Coronary artery (tissue), 2 donors: ENCODE measurements at places on chromosomes 3 and 15.

GRCh38 chr3:61237858-61238257 lies 13.4 kb downstream of the FHIT start:
- DNase-seq = no peak

DNA sequence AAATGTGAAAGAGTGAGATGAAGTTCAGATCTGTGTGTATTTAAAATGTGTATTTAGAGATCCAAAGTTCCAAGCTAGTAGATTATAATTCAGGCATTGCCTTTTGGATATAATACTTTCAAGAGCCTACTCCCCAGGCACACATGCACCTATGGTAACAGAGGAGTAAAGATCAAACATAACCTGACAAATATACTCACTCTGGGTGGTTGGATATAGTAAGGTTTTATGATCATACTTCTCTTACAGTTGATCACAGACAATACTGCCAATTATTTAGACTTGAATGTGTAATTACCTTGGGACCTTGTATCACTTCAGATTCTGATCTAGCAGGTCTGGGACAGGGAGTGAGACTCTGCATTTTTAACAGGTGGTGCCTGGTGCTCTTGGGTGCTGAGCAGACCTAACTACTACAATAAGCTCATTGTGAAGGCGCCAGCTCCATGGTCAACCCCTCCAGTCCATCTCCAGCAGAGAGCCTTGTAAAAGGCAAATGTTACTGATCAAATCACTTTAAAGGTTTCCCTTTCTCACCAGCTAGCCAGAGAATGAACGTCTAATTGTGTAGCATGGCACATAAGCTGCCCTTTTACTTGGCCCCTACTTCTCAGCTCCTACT lies 55.5 kb downstream of the NBEAL2 start:
- no peak for DNase-seq

DNA sequence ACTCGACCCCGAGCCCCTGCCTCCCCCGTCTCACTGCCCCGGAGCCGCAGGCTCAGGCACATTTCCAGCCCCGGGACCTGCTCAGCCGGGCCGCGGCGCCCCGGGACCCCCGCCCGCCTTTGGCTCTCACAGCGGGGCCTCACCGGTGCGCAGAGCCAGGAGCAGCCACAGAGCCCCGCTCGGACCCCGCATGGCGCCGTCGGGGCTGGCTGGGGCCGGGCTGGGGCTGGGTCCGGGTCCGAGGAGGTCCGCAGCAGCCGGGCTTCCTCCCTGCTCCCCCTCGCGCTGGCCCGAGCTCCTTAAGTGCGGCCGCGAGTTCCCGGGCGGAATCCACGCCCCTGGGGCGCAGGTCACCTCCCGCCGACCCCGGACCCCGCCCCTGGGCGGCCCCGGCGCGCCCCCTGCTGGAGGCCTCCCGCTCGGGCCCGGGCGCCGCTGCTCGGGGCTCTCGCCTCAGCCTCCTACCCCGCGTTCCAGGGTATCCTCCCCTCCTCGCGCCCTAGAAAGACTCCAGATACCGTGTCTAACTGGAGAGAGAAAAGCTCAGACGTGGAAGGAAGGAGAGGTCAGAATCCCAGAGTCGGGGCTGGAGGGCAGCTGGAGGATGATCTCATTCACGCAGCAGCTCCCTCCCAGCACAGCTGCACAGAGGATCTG lies at the start of gene MELTF:
MELTF (minus strand) TSS at position 307 of the 657 bp plus-strand sequence; CDS start at position 192, 115 bp downstream.
- no peak for DNase-seq

DNA sequence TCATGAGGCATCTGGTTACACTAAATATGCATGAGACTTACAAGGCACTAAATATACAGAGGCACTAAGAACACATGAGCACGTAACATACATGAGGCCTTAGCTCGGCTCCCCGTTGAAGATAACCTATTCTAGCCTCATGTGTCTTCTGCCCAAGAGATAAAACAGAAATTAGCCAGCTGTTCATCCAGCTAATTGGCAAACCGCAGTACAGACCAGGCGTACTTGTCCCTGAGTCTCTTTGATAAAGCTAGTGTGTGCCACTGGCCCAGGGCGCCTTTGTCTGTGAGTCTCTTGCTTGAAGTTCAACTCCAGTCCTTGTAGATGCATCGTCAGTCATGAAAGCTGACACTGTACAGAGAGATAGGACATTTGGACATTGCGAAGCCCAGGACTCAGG lies 121.9 kb upstream of the SPATA12 start:
- DNase-seq = no peak

DNA sequence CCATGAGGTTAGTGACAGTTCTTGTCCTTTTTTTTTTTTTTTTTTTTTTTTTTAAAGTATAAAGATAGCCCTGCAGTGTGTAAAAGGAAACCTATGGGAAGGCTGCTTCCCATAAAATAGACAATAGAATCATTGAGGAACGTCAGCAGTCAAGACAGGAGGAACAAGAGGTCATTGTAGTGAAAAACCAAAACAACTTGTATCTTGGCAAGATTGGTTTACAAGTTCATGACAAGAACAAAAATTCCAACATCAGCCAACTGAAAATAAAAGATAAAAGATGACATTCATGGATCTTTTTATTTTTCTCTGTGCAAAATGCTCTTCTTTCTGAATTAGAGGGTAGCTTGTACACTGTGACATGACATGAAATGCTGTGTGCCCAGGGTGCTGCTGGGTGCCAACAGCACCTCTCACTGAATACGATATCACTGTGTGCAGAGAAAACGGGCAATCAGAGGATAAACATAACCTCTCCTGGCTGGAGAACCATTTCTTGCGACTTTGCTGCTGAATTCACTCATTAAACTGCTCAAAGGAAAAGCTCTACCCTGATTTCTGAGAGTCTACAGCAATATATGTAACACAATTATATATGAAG lies 30.1 kb upstream of the IP6K2 start:
- no peak for DNase-seq

GRCh38 chr15:85615930-85616329 lies 178.8 kb downstream of the KLHL25 start:
- no peak for DNase-seq

- DNase-seq = no peak
These were observed 68.6 kb downstream of the ADCY5 start for GRCh38 chr3:123380261-123380660.

DNA sequence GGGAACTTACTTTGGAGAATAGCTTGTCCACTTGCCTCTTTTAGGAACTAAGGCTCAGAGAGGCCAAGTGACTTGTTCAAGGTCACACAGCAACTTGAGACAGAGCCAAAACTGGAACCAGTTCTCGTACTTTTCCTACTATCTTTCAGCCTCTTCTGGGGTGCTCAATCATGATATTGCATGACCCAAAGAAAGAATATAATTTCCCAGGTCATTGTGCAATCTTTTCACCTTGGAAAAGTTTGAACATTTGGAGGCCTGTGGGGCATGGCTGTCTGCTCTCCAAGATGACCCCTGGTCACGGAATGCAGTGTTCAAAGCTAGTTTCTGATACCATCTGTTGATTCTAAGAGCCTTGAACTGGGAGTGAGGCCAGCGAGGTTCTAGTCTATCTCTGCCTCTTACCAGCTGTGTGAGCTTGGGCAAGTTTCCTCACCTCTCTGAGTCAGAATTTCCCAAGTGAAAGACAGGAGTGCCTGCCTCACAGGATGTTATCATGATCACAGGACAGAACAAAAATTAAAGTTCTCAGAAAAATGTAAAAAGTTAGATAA lies 89.7 kb downstream of the BDH1 start:
- no peak for DNase-seq

DNA sequence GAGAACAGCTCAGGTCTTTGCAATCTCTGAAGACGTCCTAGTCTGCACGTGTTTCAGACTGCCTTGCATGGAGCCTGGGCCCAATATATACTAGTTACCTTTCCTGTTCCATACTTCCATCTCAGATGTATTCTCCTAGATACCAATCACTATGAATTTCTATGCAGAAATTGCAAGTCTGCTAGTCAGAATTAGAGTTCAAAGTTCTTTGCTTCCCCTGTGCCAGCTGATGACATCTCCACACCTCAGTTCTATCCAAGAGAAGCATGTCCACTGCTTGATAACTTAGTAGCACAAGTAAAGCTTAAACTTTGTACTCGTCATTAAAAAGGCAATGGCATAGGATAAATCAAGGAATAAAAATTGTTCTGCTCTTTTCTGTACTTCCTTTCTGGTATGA lies 133.6 kb upstream of the PLXND1 start:
- no peak for DNase-seq

GRCh38 chr3:108388136-108389132 lies 92.1 kb downstream of the HHLA2 start:
- DNase-seq = no peak

DNA sequence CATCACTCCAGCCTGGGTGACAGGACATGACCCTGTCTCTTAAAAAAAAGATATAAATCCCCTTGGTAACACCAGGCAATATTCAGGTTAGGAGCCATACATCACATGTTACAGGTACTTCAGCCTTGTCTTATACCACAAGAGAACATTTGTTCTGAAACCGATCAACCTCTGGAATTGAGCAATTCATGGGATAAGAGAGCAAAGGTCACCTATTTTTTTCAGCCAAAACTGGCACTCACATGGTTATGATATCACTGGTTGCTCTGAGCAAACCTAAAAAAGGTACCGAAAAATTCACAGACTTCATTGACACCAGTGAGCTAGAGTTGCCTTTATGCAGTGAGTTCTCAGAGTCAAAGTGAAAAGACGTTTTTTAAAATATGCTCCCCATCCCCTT lies 9.1 kb downstream of the SPICE1 start:
- DNase-seq = no peak

DNA sequence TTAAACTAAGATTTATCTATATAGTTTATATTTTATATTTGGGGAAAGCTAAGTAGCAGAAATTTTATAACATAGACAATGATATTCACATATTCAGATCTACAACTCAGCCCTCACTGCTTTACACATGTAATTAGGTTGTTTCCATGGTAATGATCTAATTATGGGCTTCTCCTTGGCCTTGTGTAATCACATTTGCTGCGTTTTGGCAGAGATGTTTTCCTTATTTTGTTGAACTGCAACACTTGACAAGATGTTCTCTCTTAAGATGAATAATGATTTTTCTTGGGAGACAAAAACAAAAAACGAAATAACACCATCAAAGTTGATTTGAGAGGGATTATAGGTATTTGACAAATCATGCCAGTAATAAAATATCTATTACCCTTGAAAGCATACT lies 635.6 kb upstream of the TBL1XR1 start:
- no peak for DNase-seq

DNA sequence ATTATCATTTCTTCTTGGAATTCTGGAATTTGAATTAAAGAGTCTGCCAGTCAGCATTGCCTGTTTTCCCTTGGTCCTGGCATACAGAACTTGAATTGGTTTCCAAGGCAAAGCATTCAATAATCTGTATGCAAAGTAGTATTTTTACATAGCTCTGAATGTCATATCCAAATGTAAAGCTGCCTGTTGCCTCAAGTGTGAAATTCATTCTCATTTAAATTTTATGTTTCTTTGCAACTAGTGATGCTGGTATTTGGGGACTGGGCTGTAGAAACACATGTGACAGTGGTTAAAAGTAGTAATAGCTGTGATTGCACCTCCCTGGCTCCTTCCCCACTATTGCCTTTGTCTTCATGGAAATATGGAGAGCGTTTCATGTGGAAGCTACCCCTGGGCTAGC lies 743.9 kb upstream of the GOLIM4 start:
- no peak for DNase-seq

- DNase-seq = no peak
These were observed 82.8 kb downstream of the MEGF11 start for GRCh38 chr15:66170716-66171115.

GRCh38 chr3:188209740-188210139 lies 55.8 kb downstream of the LPP start:
- no peak for DNase-seq

DNA sequence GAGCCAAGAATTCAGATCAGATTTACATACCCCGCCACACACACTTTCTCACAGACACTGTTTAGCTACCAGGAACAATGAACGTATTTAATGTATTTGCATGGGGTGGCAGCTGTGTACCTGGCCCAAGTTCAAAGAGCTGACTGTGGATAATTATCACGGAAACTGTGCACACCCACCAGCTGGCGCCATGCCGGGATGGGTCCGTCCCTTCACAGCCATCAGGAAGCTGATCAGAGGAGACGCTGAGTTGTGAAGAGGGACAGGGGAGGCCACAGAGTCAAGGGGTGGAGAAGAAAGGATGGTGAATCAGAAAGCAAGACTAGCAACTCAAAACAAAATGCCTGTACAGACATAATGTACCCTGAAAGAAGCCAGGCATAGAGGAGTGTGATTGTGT lies 13.1 kb upstream of the PLA2G4D start:
- DNase-seq = no peak

DNA sequence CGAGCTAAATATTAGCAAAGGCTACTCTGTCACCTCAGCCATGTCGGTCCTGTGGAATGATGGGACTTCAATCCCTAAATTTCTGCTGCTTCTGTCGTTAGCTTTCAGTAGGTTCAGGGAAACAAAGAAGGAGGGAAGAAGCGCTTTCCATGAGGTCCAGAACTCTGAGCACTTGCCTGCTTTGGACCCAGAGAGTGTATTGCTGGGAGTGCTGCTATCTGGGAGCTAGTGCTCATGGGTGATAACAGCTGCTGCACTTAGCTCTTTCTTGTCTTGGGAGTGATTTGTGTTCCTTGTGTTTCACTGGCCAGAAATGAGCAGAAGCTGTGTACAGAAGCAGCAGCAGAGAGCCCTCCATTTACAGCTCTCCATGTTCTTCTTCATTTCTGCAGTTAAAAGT lies 369.8 kb downstream of the DIPK2A start:
- no peak for DNase-seq
